ENCODE measurements at places on chromosomes 3 and 15. TPM values are rescaled to one million over a fixed set of nuclear protein-coding genes. Genes with fewer than 3 reads are reported as not detected.

Gene DCLK3
- total RNA-seq = 3.1 TPM

Gene PLA2G4D
- total RNA-seq = 0.48 TPM

Gene HGD
- total RNA-seq = not detected

Gene GOLGA8Q
- 7.2 TPM for total RNA-seq

All from umbilical cord (tissue), 2 donors.